Breast epithelium (tissue), 4 donors: ENCODE measurements at places on chromosomes 11 and 22. TPM values are rescaled to one million over a fixed set of nuclear protein-coding genes. Genes with fewer than 3 reads are reported as not detected.

Gene HEPN1
- not detected for total RNA-seq

Gene VSTM5
- total RNA-seq: not detected

Gene GP1BB
- 2.9 TPM for total RNA-seq

Gene KMT5B
- 35.2 TPM for total RNA-seq

Gene KCNK4
- total RNA-seq: not detected

Gene PRODH
- 4.6 TPM for total RNA-seq

Gene RAB36
- 1.3 TPM for total RNA-seq

Gene OR6A2
- total RNA-seq: 0.16 TPM

Gene OVCH2
- 17.7 TPM for total RNA-seq

Gene TMEM25
- 14.1 TPM for total RNA-seq

Gene NAP1L4
- total RNA-seq: 87.1 TPM

Gene OR51B2
- not detected for total RNA-seq

Gene SYTL2
- 189 TPM for total RNA-seq

Gene GDPD4
- not detected for total RNA-seq

Gene YDJC
- 28.2 TPM for total RNA-seq

Gene TSKU
- 65.1 TPM for total RNA-seq

Gene FGF4
- not detected for total RNA-seq

Gene ALDH3B1
- total RNA-seq: 9.8 TPM

Gene MIAT
- 1.9 TPM for total RNA-seq

Gene SLC25A18
- total RNA-seq: 18.7 TPM

Gene GAB4
- total RNA-seq: not detected
